ENCODE measurements at places on chromosomes 1 and 21.

DNA sequence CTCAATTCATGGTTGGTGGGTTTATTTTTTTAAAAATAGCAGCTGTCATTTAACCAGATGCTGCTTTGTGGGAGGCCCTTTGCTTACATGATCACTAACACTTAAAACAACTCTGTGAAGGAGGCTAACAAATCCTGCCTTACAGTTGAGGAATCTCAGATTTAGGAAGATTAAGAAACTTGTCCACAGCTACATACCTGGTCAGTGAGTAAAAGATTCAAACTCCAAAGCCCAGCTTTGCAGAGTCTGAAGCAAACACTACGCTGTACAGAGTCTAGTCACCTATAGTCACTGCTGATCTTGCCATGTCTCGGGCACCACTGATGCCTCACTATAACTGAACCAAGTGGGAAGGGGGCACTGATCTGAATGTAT, 535.4 kb downstream of the SMYD3 start:
- DNase-seq = no peak

- no peak for DNase-seq
Observed at GRCh38 chr1:52907068-52907811, 14.3 kb downstream of the ECHDC2 start.

GRCh38 chr1:229344139-229344538, 1.3 kb upstream of the CCSAP start:
- no peak for DNase-seq

GRCh38 chr1:56414728-56415224, 164.6 kb downstream of the PLPP3 start:
- DNase-seq = no peak

DNA sequence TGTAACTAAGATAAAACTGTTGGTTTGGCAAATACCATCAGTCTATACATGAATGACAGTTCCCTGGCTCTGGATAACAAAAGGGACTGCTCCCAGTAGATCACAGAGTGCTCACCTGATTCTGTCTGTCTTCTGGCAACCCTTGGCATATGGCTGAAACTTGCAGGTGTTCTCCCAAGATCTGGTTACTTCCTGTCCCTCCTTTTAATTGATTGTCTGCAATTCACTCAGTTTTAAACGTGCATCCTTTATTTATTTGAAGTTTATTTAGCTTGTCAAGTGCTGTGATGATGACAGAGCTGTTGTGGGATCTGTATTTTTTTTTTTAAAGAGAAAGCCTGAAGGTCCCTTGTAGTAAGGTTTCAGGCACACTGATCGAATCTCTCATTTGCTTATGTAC, 3.4 kb downstream of the KCNA3 start:
- DNase-seq = no peak

DNA sequence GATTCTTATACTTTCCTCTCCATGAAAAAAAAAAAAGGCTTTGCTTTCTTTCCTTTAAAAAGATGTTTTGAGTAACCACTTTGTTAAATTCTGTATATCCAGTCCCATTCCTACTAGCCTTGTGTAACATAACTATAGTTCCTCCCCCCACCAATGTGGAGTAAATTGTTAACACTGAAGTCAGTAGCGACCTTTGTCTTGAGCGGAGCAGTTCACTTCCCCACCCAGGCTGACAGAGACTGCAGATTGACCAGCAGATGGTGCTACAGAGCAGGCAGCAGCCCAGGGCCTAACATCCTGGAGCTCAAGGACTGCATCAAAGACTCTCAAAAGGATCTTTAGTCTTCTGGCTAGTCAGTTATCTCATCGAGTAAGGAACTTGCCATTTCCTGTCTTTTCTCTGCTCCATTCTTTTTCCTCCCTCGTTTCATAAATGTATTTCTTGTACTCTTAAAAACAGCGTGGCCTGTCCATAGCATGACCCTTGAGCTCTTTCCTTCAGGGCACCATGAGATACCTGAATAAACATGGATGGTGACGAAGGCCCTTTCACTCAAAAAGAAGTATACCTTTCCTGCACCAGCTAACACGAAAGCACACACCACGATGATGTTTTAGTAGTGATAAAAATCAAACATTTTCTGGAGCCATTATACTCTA, 503.5 kb upstream of the PKN2 start:
- no peak for DNase-seq

- no peak for DNase-seq
Observed at GRCh38 chr1:94755675-94756074, 64.5 kb upstream of the SLC44A3 start.

DNA sequence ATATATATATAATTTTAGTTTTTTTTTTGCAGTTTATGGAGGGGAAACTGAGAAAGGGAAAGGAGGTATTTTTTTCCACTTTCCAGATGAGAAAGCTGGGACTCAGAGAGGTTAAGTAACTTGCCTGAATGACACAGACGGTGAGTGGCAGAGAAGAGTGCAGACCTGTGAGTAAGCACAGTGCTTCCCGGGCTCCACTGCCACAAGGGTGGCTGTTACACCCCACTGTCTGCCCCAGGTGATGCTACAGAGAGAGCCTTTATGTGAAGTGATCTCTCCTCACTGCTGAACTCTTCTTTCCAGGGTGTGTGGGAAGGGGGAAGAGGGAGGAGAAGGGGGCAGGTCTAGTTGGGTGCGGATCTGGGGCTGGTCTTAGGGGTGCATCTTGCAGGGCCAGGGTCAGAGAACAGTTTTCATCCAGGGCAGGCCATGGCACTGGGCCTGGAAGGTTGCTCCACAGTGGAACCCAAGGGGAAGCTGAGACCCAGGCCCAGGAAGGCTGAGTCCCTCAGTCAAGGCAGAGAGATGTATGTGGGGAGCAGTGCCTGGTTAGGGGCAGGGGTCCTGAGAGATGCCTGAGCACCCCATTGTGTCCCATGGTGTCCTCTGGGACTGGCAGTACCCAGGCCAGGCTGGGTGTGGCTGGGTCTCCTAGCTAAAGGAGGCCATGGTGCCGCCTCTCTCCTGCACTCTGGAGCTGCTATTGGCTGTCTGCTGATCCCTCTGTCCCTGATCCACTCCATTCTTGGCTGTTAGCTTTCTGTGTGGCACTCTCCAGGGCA, 357.5 kb downstream of the PTPRU start:
- no peak for DNase-seq

- no peak for DNase-seq
Observed at GRCh38 chr1:238293075-238293474, 402.4 kb upstream of the ZP4 start.

DNA sequence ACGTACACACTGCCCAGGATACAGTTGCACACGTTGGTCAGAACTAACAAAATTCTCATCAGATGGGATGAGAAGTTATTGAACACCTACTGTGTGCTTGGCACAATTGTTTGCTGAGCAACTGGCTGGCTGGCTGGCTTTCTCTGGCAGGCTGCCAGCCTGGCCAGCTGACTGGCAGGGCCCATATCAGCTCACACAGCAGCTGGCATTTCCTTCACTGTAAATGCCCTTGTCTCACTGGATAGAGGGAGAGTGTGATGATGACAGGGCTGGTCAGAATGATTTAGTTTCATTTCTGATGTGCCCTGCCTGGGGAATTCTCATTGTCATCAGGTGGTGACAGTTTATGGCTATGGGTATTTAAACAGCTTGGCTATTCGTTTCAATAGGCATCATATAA, 15.8 kb downstream of the CAMK2N1 start:
- no peak for DNase-seq

DNA sequence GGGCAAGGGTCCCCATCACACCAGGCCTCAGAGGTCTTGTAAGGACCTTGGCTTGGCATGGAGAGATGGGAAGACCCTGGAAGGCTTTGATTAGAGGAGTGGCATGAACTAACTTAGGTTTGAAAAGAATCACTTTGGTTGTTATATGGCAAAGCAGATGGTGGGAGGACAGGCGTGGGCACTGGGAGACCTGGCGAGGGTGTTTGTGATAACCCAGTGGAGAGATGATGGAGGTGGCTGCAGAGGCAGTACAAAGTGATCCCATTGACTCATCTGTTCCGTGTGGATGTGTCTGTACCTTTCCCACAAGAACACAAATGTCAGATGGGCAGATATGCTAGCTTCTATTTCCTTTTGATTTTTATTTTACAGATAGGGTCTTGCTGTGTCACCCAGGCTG, 168.3 kb downstream of the SLC35F3 start:
- DNase-seq = no peak

Measured in activated CD8-positive, alpha-beta memory T cell treated with anti-CD3 and anti-CD28 coated beads for 4 hours (primary cell).